ENCODE measurements at places on chromosomes 11 and 22.
A peak's percentile ranks its signal among the peaks of the same experiment; 100 is the strongest.

GRCh38 chr11:103602840-103603239 lies 433.6 kb upstream of the DDI1 start:
- no peak for DNase-seq

GRCh38 chr11:65382033-65382803 lies at the start of gene SLC25A45:
Gene SLC25A45, minus strand, starts transcription at chr11:65382646. Its CDS starts 695 bp downstream, at chr11:65381951.
- peak; percentile 83 for DNase-seq

- no peak for DNase-seq
These were observed 32.1 kb upstream of the IGSF9B start for GRCh38 chr11:133988686-133989410.

DNA sequence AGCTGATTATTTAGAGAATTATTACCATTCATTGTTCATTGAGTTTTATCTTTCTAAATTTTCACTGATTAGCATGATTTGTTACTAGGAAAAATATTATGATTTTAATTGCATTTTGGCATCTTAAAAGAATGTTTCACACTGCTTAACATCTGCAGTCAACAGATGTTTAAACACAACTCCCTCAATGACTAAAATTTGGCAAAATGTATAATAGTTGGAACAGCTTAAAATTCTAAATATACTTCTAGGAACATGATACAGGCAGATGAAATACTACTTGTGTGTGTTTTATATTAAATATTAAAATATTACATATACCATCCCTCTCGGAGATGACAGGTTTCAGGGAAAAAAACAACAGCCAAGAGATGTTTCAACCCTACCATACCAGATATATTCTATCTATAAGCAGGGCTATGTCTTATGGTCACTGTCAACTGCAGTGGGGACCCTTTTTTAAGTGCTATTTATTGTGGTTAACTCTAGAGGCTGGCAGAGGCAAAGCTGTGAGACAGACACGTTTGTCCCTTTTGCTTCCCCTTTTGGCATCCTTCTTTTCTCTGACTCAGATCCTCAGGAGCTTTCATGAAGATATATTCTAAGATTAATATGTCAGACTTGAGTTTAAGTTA lies 81.9 kb downstream of the BDNF start:
- DNase-seq, result no peak

- peak; percentile 35 for DNase-seq
These were observed 5.2 kb downstream of the IGSF9B start for GRCh38 chr11:133951327-133952198.

- DNase-seq, result no peak
These were observed 221.1 kb upstream of the NARS2 start for GRCh38 chr11:78795621-78796261.

GRCh38 chr11:63683133-63683991 lies 2.1 kb downstream of the RTN3 start:
- DNase-seq, result no peak

- DNase-seq, result no peak
These were observed 52.4 kb upstream of the CDON start for GRCh38 chr11:126115127-126115495.

DNA sequence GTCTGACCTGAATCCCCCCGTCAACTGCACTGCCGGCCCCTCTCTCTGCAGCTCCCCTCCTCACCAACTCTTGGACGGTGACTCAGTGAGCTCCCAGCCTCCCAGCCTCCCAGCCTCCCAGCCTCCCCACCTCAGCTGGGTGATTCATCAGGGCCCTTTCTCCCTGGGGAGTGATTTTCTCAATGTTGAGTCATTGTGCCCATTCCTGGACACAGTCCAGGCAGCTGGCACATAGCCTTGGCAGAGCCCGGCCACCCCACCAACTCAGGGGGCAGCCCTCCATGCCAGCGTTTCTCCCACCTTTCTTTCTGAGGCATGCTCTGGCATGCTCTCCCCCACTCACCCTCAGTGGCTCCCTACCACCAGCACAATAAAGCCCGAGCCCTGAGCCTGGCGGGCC lies 30.7 kb downstream of the PDE2A start:
- DNase-seq, result peak; percentile 72

DNA sequence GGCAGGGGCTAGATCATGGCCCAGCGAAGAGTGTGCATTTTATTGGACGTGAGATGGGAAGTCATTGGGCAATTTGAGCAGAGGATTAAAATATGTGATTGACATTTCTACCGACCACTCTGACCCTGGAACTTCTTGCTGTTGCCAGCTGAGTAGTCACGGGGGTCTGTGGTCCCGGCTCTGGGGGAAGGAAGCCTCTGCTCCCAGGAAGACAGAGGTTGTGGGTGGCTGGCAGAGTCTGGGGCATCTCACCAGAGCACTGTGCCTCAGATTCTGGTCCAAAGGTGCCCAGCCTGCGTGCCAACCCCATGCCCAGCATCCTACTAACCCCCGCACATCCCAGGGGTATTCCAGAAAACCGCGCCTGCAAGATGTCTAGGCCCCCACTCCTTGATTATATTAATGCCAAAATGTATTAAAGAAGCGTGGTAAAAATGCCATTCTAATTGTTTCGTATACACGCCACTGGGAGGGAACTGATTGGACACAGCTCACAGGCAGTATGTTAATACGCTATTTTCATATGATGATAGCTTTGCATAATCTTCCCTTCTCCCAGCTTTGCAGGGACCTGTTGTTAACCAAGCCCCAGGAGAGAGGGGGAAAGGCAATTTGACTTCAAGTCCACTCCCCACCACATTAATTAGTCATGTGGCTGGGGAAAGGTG lies 25.3 kb upstream of the LMO1 start:
- DNase-seq, result no peak

- DNase-seq, result peak; percentile 78
These were observed 55.6 kb downstream of the P4HA3 start for GRCh38 chr11:74255741-74256375.

DNA sequence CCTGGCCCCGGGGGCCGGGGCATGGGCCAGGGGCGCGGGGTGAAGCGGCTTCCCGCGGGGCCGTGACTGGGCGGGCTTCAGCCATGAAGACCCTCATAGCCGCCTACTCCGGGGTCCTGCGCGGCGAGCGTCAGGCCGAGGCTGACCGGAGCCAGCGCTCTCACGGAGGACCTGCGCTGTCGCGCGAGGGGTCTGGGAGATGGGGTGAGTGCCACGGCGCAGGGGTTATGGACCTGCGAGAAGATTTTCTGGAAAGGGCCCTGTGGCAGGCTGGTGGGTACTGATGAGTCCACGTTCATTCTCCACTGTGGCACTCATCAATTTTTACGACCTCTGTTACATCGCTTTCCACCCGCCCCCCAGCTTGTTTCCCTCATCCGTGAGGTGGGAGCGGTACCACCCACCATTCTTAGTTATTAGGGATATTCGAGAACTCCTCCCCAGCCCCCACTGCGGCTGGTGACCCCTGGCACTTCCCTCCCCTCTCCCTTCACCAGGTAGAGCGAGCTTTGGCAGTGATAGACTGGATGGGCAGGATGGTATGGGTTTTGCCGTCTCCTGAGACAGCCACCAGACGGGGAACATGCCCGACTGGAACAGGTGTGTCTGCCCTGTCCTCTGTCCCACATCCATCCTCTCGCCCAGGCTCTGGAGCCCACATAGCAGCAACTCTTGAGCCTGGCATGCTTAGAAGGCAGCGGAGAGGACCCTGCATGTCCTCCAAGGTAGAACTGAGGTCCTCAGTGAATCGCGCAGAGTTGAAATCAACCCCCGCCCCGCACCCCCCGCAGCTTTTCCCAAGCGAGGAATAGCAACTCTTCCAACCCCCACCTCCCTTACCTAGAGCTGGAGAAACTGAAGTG lies 562 bp downstream of the DGAT2 start:
- DNase-seq, result no peak

DNA sequence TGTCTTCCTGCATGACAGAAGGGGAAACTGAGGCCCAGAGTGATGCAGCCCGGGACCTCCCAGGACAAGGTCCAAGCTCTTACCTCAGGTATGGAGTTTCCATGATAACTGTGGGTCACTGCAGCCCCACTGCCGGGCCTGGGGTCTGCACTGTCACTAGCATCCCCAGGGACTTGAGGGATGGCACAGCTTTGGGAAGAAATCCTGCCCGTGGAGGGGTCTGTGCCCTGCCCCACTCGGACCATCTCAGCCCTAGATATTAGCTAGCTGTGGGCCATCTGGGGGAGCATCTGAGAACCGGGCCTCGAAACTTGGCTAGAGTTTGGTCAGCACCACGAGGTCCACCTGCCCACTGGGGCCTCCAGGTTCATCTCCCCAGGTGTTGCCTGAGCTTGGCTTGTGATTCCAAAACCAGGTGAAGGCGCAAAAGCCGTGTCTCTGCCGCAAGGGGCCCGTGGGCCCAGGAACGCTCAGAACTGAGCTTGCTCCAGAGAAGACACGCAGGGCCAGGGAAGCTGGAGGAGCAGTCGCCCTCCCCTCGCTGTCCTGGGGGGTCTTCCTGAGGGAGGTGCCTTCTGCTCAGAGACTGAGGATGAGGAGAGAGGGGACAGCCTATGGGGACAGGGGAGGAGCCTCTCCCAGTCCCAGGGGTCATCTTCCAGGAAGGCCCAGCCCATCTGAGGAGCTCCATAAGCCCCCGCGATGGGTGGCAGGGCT lies 4.8 kb downstream of the LINC01488 start:
- DNase-seq, result no peak

DNA sequence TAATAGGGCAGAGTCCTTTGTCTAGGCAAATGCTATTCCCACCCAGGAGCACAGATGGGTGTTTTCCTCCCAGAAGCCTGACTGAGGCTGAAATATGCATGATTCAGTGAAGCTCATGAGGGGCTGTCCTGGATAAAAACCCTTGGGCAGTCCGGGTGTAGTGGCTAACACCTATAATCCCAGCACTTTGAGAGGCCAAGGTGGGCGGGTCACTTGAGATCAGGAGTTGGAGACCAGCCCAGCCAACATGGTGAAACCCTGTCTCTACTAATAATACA lies 48.6 kb upstream of the LMO2 start:
- DNase-seq, result no peak

DNA sequence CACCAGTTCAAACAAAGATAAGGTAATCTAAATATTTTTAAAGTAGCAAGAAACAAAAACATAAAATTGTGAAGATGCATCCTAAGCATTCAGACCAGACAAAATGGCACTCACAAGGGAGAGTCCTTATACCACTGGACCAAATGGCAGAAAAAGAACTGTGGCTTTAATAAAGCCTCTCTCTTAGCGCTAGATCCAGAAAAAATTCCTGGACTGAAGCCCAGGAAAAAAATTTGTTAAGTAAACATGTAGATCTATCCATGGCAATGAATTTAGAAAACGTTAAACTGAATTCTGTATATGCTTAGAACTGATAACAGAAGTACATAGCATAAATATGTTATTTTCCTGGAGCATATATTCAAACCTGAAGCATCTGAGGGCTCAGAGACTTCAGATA lies 11.8 kb upstream of the CD59 start:
- no peak for DNase-seq

DNA sequence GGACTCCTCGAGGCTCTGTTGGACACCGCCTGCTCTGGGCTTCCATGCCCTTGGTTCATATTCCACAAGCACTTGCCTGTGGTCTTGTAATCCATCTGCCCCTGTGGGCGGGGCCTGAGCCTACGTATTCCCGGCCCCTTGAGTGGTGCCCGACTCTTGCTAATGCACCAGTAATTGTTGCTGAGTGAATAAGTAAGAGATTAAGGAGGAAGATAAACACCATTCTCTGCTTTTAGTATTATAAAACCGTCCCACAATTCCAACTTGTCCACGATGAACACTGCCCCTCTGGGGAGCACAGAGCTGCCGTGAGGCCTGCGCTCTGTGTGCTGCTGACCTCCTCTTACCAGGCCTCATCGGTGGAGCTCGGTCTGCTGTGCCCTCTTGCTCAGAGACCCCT lies 50.3 kb downstream of the MICAL2 start:
- DNase-seq, result no peak

GRCh38 chr22:38284042-38284402 lies 11.2 kb upstream of the TMEM184B start:
- DNase-seq, result no peak

GRCh38 chr11:96155627-96156378 lies 187.2 kb downstream of the MAML2 start:
- peak; percentile 77 for DNase-seq

DNA sequence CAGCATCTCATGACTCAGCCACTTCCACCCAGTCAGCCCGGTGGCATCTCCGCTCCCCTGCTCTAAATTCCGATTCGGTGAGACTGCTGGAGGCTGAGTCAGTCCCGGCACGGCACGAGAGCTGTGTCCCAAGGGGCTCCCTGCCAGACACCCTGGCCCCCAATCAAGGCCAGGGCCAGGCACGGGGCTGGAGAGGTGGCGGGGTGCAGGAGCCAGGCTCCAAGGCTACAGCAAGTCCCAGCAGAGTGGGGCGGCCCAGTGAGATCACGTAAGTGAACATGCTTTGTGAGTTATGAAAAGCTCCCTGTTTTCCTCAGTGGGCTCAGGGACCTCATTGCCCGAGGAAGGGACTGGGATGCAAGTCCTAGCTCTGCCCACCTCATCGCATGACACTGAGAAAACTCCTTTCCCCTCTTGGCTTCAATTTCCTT lies 3.0 kb downstream of the C11orf68 start:
- DNase-seq, result peak; percentile 99

DNA sequence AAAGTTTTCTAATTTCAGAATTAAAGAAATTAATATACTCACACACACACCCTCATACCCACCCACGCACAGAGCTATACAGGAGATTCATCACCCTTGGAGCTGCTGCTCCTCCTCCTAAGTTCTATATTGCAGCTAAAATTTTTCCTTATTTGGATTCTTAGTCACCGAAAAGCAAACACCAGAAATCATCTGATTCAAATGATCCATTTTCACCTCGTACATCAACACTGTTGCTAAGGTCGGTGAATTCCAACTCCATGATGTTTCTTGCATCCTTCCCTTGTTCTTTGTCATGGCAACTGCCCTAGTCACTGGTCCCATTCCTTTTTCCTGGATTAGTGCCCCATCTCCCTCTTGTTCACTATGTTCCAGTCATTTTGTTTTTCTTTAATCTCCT lies 286.2 kb downstream of the GRM5 start:
- no peak for DNase-seq

GRCh38 chr11:133905677-133906156 lies 51.1 kb downstream of the IGSF9B start:
- DNase-seq, result no peak

DNA sequence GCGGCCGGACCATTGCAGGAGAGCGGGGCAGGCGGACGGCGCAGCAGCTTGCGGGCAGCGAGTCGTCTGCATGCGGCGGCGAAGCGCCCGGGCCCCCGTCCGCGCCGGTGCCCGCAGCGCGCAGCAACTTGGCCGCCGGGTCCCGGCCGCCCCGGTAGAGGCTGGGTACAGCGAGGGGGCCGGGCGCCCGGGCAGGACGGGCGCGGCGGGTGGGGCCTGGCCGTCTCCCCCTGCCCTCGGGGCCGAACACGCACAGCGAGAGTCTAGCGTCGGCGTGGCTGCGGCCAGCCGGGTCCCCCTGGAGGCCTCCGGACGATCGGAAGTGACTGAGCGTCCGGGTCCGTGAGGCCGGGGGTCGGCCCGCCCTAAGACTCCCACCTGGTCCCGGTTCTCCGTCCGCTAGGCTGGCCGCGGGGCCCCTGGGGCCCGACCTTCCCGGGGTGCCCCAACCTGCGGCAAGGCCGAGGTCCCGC lies 775 bp upstream of the TRABD start:
- DNase-seq, result no peak

GRCh38 chr11:110003426-110003825 lies 89.8 kb upstream of the ZC3H12C start:
- DNase-seq, result no peak

GRCh38 chr11:8356216-8356615 lies 92.5 kb upstream of the LMO1 start:
- no peak for DNase-seq
